Muscle of back (tissue), 13 donors: ENCODE measurements at places on chromosomes 4 and X. TPM values are rescaled to one million over a fixed set of nuclear protein-coding genes. Genes with fewer than 3 reads are reported as not detected.

CFI gene
- 7.0 TPM for polyA plus RNA-seq

ODAPH gene
- polyA plus RNA-seq = not detected

PABPC4L gene
- 7.5 TPM for polyA plus RNA-seq

DNA sequence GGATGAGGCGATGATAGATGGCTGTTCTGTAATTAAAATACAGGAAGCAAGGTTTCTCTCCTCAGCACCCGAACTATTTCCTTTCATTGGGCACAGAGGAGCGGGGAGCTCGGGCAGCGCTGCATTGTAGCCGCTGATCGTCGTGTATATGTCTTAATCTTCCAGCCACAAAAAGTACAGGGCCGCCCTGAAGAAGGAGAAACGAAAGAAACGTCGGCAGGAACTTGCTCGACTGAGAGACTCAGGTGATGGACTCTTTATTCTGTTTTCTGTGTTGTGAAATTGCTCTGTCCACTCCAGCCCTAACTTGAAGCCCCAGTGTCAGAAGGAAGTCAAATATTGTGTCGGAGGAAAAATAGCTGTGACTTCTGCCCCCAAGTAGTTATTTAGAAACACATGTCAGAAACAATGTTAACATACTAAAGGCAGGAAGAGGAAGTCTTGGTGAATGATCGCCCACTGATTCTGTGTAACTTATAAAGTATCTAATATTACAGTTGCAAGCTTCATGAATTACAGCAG, 546 bp downstream of the ZRSR2 start:
- DNase-seq = peak; percentile 51

DNA sequence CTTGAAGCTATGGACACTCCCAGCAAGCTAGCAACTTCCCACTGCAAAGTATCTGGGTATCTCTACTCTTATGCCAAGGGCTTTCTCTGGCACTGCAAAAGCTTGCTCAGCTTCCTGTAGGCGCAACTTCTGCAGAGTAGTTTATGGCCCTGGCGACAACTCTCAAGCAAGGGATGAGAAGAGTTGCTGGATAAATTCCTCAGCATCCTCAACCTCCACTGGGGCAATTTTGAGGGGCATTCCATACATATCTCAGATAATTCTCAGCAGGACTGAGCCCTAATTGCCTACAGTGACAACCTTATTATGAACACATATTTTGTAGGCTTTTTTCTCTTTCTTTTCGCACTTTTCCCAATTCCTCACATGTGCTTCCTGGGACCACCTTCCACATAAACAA, 31.2 kb upstream of the TAB3 start:
- no peak for DNase-seq

- peak; percentile 40 for DNase-seq
These were observed 2.5 kb downstream of the GALNT7 start for GRCh38 chr4:173171098-173171497.

GRCh38 chr4:2138846-2139500, 79.8 kb downstream of the NAT8L start:
- DNase-seq = no peak
